Ascending aorta (tissue), 2 donors: ENCODE measurements at places on chromosomes 2 and 18. TPM values are rescaled to one million over a fixed set of nuclear protein-coding genes. Genes with fewer than 3 reads are reported as not detected.

DNA sequence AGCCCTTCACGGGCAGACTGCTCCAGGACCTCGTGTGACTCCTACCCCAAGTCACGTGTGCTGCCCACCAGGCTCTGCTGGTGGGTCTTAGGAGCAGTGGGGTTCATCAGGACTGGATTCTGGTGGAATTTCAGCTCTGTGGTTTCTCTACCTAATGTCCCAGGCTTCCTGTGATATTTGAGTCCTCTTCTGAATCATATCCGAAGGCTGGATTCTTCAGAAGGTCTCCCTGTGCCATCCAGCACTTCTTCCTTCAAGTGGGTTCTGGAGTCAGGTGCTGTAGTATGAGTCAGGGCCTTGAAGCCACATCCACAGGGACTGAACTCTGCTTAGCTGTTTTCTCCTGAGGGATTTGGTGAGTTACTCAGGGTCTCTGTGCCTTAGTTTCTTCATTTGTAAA, 850.2 kb upstream of the CELF4 start:
- no peak overlapping the region for H3K4me3 ChIP-seq
- H3K4me1 ChIP-seq, result no peaks in the 10 kb centered on the region
- no peak for DNase-seq
- H3K27ac ChIP-seq, result no peak overlapping the region

GRCh38 chr2:162100579-162100978, 26.6 kb upstream of the DPP4 start:
- H3K27me3 ChIP-seq, result no peaks in the 10 kb centered on the region
- DNase-seq, result no peak
- no peak overlapping the region for H3K4me3 ChIP-seq
- H3K36me3 ChIP-seq, result no peaks in the 10 kb centered on the region
- no peak overlapping the region for H3K27ac ChIP-seq

Gene C2orf78
- total RNA-seq, result not detected

Gene TWSG1
- total RNA-seq, result 25.0 TPM

Gene SP9
- total RNA-seq, result not detected

Gene INHA
- not detected for total RNA-seq

Gene PRLH
- total RNA-seq, result not detected

Gene HES6
- 117 TPM for total RNA-seq
